ENCODE measurements at places on chromosomes 7 and 10.
A peak's percentile ranks its signal among the peaks of the same experiment; 100 is the strongest.

DNA sequence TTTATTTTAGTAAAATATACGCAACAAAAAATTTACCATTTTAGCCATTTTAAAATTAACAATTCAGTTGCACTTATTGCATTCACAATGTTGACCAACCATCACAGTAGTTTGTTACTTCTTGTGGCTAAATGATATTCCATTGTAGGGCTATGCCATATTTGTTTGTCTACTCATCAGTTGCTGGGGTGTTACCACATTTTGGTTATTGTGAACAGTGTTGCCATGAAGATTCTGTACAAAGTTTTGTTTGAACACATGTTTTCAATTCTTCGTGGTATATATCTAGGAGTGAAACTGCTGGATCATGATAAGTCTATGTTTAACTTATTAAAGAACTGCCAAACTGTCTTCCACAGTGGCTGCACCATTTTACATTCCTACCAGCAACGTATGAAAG lies 46.3 kb upstream of the ZNF365 start:
- no peak for DNase-seq

DNA sequence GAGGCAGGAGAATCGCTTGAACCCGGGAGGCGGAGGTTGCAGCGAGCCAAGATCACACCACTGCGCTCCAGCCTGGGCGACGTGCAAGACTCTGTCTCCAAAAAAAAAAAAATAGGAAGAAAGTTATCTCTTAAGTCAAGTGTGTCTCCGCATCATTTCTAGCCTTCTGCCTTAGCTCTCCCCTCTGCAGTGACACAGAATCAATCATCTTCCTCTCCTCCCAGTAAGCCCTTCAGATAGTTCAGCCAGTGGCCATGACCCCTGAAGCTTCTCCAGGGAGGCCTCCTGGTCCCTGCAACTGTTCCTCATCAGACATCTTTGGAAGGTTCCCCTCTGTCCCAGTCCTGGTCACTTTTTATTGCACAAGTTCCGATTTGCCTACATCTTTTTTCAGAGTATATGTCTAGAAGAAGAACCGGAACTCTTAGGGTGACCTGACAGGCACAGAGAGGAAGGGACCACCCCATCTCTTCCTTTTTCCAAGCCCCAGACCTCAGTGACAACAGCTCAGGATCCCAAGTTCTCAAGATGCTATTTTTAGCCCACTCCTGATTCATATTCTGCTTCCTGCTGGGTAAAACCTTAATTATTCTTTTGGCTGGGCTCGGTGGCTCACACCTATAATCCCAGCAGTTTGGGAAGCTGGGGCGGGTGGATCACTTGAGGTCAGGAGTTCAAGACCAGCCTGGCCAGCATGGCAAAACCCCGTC lies 6.6 kb upstream of the RHBDD2 start:
- no peak for DNase-seq

DNA sequence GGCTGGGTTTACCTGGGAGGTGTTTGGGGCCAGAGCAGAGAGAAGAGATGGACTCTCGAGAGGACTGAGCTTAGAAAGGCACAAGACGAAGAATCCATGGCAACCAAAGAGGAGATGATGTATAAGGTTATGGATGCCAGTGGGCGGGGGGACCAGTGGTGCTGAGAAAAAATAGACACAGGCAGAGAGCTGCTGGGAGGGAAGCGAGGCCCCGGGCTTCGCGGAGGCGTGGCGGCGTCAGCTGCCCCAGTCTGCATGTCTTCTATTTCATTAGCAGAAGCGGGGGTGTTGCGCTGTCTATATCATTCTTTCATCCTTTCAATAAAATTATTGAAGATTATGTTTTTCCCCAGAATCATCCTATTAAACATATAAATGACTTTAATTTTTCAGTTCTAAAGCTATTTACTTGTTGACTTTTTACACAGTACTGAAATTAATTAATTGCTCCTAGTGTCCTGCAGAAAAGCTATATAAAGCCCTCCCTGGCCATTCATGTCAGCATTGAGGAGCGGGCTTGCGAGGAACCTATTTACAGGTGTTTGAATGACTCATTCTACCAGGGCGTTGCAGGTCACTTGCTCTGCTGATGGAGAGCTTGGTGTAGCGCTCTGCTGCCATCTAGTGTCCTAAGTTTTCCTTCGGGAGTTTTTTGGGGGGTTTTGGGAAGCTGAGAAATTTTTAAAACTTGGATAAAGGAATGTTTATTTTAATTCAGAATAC lies 42.9 kb upstream of the BHLHA15 start:
- DNase-seq, result peak; percentile 35

GRCh38 chr7:135536150-135536549 lies 21.6 kb upstream of the NUP205 start:
- no peak for DNase-seq

DNA sequence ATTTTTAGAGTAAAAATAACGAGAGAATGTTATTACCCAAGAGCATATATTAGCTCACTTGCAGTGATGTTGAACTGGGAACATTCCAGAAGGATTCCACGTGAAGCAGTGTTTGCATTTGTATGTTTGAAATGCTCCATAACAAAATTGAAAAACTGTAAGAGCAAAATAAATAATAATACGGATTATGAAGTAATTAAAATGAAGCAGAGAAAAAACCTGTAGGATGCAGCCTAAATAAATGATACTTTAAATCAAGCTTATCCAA lies 203.3 kb downstream of the BAMBI start:
- no peak for DNase-seq
